ENCODE measurements at places on chromosomes 3 and 15. TPM values are rescaled to one million over a fixed set of nuclear protein-coding genes. Genes with fewer than 3 reads are reported as not detected.

GP5 gene
- 1.1 TPM for total RNA-seq

PLXNB1 gene
- 70.9 TPM for total RNA-seq

AP3B2 gene
- 3.3 TPM for total RNA-seq

COPG1 gene
- 147 TPM for total RNA-seq

EBLN2 gene
- 6.4 TPM for total RNA-seq

DNA sequence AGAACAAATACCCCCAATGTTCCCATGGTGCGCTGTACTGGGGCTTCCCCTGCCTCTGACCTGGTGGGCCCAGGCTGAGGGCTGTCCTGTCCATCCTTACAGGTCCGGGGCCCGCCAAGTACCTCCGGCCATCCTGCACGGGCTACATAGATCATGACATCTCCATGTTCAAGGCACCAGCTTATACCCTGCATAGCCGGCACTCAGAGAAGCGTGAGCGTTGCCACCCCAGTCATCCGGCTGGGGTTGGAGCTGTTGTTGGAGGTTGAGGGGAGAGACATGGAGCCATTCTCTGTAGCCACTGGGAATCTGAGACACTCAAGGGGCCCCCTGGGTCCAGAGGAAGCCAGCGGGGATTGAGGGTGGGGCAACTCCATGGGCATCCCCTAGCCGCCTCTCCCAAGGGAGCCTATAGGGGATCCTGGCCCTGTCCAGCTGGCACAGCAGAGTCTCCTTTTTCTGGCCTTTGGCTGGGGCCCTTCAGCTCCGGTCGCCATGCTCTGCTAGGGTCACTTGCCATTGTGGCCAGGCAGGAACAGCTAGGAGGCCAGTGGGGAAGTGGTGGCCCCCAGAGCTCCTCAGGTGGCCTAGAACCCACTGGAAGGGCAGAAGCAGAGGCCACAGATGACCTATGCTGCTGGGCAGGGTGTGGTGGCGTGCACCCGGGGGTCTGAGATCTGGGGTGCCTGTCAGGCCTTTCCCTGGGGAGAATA is 12.5 kb upstream of the CSPG4 start:
- no peaks in the 10 kb centered on the region for H3K36me3 ChIP-seq
- H3K4me1 ChIP-seq = peaks cover 4% of the 10 kb centered on the region
- no peak overlapping the region for H3K4me3 ChIP-seq
- no peak overlapping the region for H3K27ac ChIP-seq
- H3K27me3 ChIP-seq = no peaks in the 10 kb centered on the region

DNA sequence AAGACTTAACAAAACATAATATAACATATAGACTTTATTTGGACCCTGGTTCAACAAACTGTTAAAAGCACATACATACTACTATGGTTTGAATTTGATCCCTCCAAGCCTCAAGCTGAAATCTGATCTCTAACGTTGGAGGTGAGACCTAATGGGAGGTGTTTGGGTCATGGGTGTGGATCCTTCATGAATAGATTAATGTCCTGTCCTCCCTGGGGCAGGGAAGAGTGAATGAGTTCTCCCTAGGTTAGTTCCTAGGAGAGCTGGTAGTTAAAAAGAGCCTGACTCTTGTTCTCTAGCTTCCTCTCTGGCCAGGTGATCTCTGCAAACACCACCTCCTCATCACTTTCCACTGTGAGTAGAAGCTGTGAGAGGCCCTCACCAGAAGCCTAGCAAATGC is 36.4 kb downstream of the CLASP2 start:
- H3K36me3 ChIP-seq = no peaks in the 10 kb centered on the region
- no peak for DNase-seq
- no peaks in the 10 kb centered on the region for H3K4me1 ChIP-seq
- H3K27me3 ChIP-seq = no peaks in the 10 kb centered on the region

DNA sequence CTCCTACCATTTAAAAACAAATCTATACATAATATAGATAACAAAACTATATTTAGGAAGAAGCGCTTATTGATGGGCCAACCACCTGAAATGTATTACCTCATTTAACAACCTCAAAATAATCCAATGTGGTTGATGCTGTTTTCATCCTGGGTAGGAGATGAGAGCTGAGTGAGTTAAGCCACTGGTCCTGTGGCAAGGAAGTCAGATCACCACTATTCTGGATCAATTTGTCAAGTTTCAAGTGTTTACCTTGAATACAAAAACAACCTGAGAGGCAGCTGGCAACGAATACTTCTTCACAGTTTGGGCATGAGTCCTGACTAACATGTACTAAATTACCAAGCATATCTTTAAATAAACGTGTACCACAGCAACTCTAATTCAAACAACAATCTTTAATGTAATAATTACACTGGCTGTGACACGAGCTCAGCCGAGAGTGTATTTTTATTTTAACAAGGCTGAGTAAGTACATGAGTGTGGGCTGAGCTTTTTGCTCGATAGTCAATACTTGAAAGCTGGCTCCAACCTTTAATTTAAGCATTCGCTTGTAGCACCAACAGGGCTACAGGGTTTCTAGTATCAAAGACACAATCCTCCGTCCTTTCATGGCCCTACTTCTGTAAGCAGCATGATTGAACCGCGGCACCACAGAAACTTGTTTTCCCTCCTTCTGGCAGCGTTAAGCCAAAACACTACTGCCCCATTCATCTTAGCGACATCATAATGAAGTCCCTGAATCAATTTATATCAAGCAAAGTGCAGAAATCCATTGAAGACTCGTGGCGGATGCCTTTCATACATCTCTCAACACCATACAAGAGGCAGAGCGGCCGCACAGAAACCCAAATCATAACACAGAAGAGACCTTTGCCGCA is 93.8 kb upstream of the ICE2 start:
- H3K4me1 ChIP-seq = no peaks in the 10 kb centered on the region
- no peak overlapping the region for H3K4me3 ChIP-seq
- DNase-seq = no peak
- no peak overlapping the region for H3K27ac ChIP-seq

- no peak for DNase-seq
- H3K4me3 ChIP-seq = no peak overlapping the region
- H3K4me1 ChIP-seq = no peaks in the 10 kb centered on the region
- no peak overlapping the region for H3K27ac ChIP-seq
- no peaks in the 10 kb centered on the region for H3K36me3 ChIP-seq
Observed at GRCh38 chr15:48360841-48361240, 29.6 kb downstream of the DUT start.

DNA sequence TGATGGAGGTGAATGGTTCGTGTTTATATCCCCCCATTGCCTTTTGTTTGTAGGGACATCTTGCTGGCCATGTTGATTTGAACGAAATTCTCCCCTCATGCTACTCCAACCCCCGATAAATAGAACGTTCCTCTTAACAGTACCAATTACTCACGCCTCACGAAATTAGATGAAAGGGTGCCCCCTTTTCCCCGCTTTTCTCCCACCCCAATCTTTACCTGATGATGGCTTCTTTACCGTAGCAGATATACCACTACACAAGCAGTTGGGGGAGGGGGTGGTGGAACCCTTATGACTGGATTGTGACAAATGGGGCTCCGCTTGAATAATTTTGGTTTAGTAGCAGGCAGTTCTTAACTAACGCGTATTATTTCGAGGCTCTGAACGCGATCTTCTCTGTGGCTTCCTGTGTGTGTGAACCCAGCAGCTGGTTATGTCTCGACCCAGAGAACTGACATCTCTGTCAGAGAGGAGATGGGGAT is 1.1 kb downstream of the PIAS1 start:
- DNase-seq = peak; percentile 18
- no peaks in the 10 kb centered on the region for H3K27me3 ChIP-seq
- peaks cover 3% of the 10 kb centered on the region for H3K4me1 ChIP-seq
- H3K36me3 ChIP-seq = no peaks in the 10 kb centered on the region

DNA sequence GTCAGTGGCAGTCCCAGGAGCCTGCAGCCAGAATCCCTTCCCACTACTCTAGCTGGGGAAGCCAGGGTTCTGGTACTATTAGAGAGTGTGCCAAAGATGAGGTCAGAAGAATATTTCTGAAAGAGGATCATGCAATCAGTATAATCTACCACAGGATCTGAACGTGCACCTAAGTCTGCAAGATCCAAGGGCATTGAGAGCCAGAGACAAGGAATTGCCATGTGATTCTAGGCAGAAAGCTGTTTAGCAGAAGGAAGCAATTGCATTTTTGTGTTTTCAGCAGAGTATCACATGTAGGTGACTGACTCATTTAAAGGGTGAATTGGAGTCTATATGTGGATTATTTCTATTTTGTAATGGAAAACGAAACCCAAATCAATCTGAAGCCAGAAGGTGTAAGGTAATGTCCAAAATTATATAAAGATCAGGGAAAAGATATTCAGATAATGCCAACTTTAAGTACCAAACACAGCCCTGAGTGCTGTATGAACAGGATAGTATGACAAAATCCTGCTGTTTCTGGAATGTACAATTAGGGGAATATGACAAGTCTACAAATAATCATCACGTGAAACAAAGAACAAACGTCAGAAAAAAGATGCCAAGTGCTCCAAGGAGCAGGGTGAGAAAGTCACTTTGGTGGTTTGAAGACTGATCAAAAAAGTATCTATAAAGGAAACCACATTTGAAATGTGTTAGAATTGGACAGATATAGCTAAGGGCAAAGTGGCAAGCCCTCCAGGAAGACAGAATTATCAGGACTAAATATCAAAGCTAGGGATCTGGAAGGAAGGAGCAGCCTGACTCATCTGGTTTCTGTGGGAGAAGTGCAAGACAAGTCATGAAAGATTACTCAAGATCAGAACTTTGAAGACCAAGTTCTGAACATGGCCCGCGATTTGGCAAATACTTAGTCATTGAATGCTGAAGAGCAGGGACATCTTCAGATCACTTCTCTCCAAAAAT is 1036.6 kb downstream of the NTRK3 start:
- no peak for DNase-seq
- H3K4me1 ChIP-seq = no peaks in the 10 kb centered on the region
- H3K36me3 ChIP-seq = no peaks in the 10 kb centered on the region
- H3K27me3 ChIP-seq = no peaks in the 10 kb centered on the region
- H3K27ac ChIP-seq = no peak overlapping the region
- no peak overlapping the region for H3K4me3 ChIP-seq

GRCh38 chr15:94097552-94097951 is 133.8 kb upstream of the MCTP2 start:
- no peaks in the 10 kb centered on the region for H3K4me1 ChIP-seq
- H3K36me3 ChIP-seq = no peaks in the 10 kb centered on the region
- H3K27ac ChIP-seq = no peak overlapping the region
- DNase-seq = no peak
- no peak overlapping the region for H3K4me3 ChIP-seq

DNA sequence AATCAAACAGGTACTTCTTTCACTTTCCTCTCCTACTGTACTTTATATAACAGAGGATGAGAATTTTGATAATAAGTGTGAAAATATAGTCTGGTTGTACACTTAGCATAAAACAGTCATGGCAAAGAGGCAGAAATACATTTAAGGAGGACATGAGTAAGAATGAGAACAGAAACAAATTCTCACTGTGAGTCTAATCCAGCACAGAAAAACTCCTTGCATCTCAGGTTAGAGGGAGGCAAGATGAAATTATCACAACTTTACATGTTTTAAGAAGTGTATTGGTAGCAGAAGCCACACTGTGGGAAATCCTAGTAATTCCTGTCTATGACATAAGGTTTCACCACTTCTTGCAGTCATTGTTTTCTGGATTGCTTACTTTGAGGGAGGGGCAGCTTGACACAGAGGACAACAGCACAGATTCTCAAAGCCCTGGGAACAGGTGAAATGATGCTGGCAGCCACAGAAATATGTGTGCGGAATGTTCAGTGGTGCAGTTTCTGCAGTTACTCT is 733.6 kb upstream of the GBE1 start:
- no peak overlapping the region for H3K4me3 ChIP-seq
- DNase-seq = no peak
- H3K27me3 ChIP-seq = no peaks in the 10 kb centered on the region
- no peaks in the 10 kb centered on the region for H3K36me3 ChIP-seq
- no peak overlapping the region for H3K27ac ChIP-seq
- no peaks in the 10 kb centered on the region for H3K4me1 ChIP-seq

GRCh38 chr15:77115179-77115578 is 44.3 kb upstream of the TSPAN3 start:
- DNase-seq = no peak
- no peaks in the 10 kb centered on the region for H3K4me1 ChIP-seq
- no peaks in the 10 kb centered on the region for H3K36me3 ChIP-seq

- no peak overlapping the region for H3K27ac ChIP-seq
- no peak for DNase-seq
- H3K4me3 ChIP-seq = no peak overlapping the region
Observed at GRCh38 chr3:43957553-43957952, 266.8 kb downstream of the ABHD5 start.

GRCh38 chr3:70716832-70717231 is 404.4 kb upstream of the MDFIC2 start:
- H3K4me3 ChIP-seq = no peak overlapping the region
- H3K36me3 ChIP-seq = no peaks in the 10 kb centered on the region
- H3K27me3 ChIP-seq = no peaks in the 10 kb centered on the region
- no peaks in the 10 kb centered on the region for H3K4me1 ChIP-seq

DNA sequence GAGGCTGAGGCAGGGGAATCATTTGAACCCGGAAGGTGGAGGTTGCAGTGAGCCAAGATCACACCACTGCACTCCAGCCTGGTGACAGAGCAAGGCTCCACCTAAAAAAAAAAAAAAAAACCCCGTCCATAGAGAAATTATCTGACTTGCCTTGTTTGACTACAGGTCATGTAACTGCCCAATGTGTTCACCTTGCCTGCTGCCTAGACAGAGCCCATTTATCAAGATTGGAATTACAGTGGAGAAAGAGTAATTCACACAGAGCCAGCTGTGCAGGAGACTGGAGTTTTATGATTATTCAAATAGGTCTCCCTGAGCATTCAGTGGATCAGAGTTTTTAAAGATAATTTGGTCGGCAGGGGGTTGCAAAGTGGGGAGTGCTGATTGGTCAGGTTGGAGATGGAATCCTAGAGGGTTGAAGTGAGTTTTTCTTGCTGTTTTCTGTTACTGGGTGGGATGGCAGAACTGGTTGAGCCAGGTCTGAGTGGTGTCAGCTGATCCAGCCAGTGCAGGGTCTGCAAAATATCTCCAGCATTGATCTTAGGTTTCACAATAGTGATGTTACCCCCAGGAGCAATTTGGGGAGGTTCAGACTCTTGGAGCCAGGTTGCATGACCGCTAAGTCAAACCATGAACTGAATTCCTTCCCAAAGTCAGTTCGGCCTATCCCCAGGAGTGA is 40.8 kb upstream of the ACP3 start:
- no peaks in the 10 kb centered on the region for H3K27me3 ChIP-seq
- H3K36me3 ChIP-seq = no peaks in the 10 kb centered on the region
- no peak overlapping the region for H3K4me3 ChIP-seq
- no peak overlapping the region for H3K27ac ChIP-seq
- H3K4me1 ChIP-seq = no peaks in the 10 kb centered on the region
- no peak for DNase-seq

Measured in ovary (tissue), 10 donors.